Endodermal cell (in vitro differentiated cells): ENCODE measurements at places on chromosomes 6 and 20.
A peak's percentile ranks its signal among the peaks of the same experiment; 100 is the strongest.

DNA sequence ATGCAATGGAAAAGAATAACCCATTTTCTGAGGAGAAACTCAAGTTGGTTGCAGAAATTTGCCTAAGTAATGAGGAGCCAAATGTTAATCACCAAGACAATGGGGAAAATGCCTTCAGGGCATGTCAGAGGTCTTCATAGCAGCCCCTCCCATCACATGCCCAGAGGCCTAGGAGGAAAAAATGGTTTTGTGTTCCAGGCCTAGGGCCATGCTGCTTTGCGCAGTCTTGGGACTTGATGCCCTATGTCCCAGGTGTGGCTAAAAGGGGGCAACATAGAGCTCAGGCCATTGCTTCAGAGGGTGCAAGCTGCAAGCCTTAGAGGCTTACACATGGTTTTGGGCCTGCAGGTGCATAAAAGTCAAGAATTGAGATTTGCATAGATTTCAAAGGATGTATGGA lies 485.9 kb downstream of the EYS start:
- DNase-seq = no peak

DNA sequence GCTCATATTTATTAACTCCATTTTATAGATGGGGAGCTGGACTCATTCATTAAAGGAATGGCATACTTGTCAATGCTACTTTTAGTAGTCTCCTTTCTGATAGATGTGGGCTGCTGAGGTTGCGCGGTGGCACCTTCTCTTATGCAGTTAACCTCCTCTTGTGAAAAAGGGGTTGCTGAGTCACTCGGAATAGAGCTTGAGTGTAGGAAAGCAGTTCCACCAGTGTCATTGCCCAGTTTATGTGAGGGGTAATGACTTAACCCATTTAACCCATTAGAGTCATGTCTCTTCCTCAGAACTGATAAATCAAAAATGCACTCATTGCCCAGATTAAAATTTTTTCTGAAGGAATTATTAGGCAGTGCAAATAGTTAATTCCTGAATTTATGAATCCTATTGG lies 6.3 kb downstream of the MAPK14 start:
- DNase-seq = no peak

DNA sequence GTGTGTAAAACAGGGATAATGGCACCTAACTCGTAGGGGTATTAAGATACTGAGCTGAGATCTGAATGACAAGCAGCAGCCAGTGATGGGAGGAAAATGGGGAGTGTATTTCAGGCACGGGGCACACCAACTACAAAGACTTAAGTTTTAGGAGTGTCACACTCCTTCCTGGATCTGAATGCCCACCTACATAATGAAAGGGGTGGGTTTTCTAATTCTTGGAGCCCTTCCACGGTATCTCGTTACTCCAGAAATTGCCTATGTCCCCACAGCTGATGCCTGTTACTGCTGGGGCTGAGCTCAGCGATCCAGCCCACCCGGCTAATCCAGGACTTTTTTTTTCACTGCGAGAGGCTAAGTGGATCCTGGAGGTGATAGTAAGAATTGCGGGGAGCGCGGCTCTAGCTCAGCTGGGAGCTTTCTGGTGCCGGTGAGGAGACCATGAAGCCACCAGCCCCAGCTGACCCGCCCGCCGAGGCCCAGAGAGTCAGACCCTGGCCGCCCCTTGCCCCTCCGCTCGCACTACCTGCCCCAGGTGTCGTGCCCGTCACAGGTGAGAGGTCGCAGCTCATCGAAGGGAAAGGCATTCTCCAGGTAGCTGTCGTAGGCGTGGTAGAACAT lies 727 bp downstream of the EDEM2 start:
- DNase-seq = peak; percentile 82

GRCh38 chr6:133788556-133788955 lies 100.4 kb upstream of the TCF21 start:
- DNase-seq = no peak

DNA sequence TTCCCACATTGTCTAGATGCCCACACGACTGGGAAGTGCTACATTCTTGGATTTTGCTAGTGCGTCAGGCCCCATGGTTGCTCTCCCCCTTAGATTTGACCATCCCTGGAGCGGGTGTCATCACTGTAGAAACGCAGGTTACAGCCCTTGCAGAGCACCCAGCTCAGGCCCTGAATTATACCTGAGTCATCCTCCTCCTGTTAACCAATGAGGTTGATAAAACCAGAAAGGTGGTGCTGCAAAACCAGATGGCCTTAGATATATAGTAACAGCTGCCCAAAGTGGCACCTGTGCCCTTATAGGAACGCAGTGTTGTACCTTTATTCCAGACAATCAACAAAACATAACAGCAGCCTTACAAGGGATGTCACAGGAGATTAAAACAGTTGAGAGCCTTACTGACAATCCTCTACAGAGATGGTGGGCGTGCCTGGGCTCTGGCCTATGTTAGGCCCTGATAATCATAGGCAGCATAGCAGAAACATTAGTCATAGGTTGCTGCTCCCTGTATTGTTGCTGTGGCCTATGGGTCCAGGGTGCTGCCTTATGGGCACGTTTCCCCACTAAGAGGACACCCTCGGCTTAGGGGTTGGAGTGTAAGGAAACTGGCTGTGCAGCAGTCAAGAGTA lies 33.6 kb upstream of the HSF2 start:
- DNase-seq = no peak

DNA sequence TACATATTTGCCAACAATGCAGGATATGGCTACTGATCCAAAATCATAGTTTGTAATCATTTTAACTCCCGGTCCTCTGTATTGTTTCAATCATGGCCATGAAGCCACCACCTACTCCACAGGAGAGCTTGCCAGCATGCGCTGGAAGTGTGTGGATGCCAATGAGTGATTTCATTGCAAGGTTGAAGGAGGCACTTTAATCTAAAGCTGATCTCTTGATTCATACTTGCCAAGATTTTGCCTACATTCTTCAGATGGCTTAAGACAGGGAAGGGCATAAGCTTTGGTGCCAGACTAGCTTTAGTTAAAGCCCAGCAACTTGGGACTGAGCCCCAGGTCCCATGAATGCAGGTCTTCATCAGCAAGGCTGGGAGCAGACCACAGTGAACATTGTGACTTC lies 58.8 kb downstream of the TPD52L1 start:
- DNase-seq = no peak

DNA sequence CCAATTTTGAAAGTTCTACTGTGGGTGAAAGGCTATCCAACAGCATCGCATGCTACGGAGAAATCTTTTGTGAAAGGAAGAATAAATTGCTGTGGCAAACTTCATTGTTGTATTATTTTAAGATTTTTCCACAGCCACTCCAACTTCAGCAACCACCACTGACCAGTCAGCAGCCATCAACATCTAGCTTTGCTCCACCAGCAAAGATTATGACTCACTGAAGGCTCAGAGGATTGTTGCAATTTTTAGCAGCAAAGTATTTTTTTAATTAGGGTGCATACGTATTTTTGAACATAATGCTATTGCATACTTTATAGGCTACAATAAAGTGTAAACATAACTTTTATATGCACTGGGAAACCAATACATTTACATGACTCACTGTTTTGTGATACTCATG lies 493.5 kb downstream of the TFAP2A start:
- DNase-seq = no peak

GRCh38 chr6:13013681-13014503 lies 297.3 kb downstream of the PHACTR1 start:
- peak; percentile 74 for DNase-seq

DNA sequence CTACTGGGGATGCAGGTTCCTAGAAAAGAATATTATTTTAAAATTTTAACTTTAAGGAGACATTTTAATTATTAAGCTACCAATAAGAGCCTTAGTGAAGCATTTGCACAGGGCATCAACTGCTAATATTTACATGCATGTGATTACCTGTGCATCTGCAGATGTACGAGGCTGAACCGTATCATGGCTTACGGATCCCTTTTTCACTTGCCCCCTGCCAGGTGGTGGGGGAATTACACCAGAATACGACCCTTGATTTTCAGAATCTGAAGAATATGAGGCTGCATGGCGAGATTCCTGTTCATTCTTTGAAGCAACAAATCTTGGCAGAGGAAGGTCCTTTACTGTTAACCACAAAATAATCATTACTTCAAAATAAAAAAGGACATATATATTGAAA lies 42.7 kb downstream of the REPS1 start:
- DNase-seq = peak; percentile 56

DNA sequence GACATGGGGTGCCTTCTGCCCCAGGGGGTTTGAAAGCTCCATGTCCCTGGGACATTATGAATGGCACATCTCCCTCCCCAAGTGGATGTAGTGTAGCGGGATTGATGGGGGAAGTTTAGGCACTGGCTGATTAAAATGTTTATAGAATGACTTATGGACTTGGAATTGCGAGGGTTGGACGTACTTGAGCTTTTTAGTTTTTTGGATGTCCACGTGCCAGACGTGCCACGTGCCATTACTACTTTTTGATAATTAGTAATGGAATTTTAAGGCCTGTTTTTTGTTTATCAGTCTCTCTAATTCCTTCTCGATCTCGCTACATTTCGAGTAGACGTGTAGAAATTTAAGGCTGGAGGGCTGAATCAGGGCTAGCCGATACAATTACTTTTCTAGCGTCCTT lies 162.8 kb downstream of the TBXT start:
- DNase-seq = no peak

DNA sequence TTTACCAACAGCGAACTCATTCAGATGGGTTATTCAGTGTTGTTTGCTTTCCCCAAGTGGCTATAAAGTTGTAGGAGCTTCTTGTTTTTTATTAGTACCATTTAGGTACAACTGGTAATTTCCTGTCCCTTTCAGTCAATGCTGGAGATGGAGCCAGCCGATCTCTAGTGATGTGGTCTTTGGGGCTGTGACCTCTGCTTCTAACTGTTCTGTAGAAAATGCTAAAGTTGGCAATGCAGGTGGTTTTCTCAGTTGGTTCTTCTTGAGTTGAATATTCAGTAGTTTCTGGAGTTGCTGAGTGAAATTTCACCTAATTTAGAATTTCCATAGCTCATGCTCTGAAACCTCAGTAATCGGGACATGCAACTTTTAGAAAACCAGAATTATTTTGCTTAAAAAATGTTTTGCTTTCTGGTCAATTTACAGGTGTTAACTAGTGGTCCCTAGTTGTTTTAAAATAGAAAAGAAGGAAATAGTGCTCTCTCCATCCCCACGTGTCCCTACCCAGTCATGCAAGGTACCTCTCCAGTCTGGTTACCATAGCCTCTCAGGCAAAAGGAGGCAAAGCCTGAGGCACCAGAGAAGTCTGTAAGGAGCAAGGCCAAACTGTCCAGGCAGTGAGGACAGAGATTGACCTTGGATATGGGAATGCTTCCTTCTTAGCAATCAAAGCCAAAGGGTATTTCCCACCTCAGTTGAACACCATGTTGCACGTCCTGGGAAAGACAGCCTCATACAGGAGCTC lies 27.3 kb upstream of the GABRR1 start:
- DNase-seq = no peak

- DNase-seq = peak; percentile 10
Observed at GRCh38 chr6:156809034-156809433, 31.9 kb downstream of the ARID1B start.

- DNase-seq = no peak
Observed at GRCh38 chr20:61049684-61050083, 202.4 kb upstream of the CDH4 start.

GRCh38 chr20:9407805-9408421 lies 106.5 kb upstream of the LAMP5 start:
- DNase-seq = peak; percentile 89

GRCh38 chr20:33653218-33653899 lies 8.8 kb upstream of the C20orf144 start:
- DNase-seq = peak; percentile 94

GRCh38 chr6:154995254-154996015 lies at the start of gene TIAM2:
TIAM2 (plus strand) TSS chr6:154995315; CDS start chr6:155129224, 133,909 bp downstream.
- peak; percentile 91 for DNase-seq

- DNase-seq = no peak
Observed at GRCh38 chr6:105500693-105501092, 97.8 kb upstream of the PREP start.

DNA sequence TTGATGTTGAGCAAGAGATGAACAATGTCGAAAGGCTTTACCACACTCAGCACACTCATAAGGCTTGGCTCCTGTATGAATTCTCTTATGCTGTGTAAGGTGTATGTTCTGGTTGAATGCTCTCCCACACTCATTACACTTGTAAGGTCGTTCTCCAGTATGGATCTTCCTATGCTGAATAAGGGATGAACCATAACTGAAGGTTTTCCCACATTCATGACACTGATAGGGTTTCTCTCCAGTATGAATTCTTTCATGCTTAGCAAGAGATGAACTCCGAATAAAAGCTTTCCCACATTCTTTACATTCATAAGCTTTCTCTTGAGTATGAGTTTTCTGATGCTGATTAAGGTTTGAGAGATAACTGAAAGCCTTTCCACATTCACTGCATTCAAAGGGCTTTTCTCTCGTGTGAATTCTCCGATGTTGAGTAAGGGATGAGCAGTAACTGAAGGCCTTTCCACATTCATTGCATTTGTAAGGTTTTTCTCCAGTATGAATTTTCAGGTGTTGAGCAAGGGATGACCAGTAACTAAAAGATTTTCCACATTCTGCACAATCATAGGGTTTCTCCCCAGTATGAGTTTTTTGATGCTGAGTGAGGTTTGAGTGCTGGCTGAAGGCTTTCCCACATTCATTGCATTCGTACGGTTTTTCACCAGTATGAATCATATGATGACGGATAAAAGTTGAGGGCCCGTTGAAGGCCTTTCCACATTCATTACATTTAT lies 21.1 kb downstream of the ZNF184 start:
- DNase-seq = no peak

- DNase-seq = no peak
Observed at GRCh38 chr20:52817511-52817910, 154.6 kb upstream of the TSHZ2 start.

DNA sequence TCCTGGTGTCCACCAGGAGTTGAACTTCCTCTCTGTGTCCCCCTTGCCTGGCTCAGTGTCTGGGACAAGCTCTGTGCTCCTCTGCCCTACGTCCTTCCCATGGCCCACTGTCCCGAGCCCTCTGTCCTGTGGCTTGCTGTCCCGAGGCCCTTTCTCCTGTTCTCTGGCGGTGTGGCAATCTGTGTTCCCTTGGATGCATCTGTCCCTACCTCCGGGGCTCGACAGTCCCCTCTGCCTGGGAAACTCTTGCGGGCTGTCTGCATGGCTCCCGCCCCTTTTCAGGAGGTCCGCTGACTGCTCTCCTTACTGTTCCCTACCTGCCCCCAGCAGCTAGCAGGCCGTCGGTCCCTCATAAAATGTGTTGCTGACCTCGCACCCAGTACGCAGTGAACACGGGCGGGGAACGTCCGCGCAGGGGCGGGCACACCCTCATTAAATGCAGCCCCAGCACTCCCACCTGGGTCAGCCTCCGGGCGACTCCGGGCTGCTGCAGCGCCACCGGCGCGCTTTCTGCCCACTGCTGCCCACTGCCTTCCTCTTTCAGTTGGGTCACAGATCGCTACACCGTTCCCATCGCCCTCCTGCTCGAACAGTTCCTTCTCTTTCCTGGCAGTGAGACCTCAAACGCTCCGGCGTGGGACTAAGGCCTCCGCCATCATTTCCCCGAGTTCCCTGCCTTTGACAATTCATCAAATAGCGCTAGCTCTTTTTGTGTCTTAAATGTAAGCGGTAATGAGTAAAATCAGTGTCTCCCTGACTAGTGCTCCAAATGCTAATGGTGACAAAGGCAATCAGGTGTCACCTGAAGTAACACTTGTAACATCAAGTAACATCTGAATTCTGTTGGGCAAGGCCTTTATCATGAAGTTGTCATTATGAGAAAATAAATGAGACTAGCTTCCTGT lies 60.5 kb downstream of the RSPH3 start:
- DNase-seq = peak; percentile 88

- no peak for DNase-seq
Observed at GRCh38 chr20:61570646-61571195, 318.7 kb downstream of the CDH4 start.

GRCh38 chr20:6863355-6863754 lies 95.9 kb downstream of the BMP2 start:
- DNase-seq = no peak
